ENCODE measurements at places on chromosomes 11 and 22. TPM values are rescaled to one million over a fixed set of nuclear protein-coding genes. Genes with fewer than 3 reads are reported as not detected.

Gene RBMXL2
- not detected for total RNA-seq

Gene PGR
- total RNA-seq, result 5.5 TPM

Gene JHY
- total RNA-seq, result 3.9 TPM

Gene CXCR5
- not detected for total RNA-seq

Gene MYOD1
- not detected for total RNA-seq

Gene UBTFL1
- total RNA-seq, result not detected

Gene DYNC2H1
- 6.5 TPM for total RNA-seq

Gene CD248
- total RNA-seq, result 43.8 TPM

Gene STIP1
- 125 TPM for total RNA-seq

Gene SF3B2
- 78.7 TPM for total RNA-seq

Gene MMP13
- not detected for total RNA-seq

Gene C11orf21
- total RNA-seq, result 19.1 TPM

Gene ASRGL1
- total RNA-seq, result 8.1 TPM

Gene SDHD
- 158 TPM for total RNA-seq

Gene VPREB3
- total RNA-seq, result 1.3 TPM

Gene MSANTD2
- 4.3 TPM for total RNA-seq

Gene MRGPRE
- total RNA-seq, result not detected

Gene EHF
- 0.65 TPM for total RNA-seq

Gene FAT3
- 0.92 TPM for total RNA-seq

Gene GTSE1
- total RNA-seq, result 0.24 TPM

Gene HBB
- 264 TPM for total RNA-seq

Gene GLB1L3
- total RNA-seq, result not detected

Gene SLC7A4
- 0.47 TPM for total RNA-seq

Data from left cardiac atrium (tissue), 4 donors.